ENCODE measurements at places on chromosomes 3 and 15. TPM values are rescaled to one million over a fixed set of nuclear protein-coding genes. Genes with fewer than 3 reads are reported as not detected.

Gene CPEB1
- polyA plus RNA-seq = 0.39 TPM

- no peak for DNase-seq
- peaks cover 3% of the 10 kb centered on the region for H3K36me3 ChIP-seq
- no peak overlapping the region for H3K4me3 ChIP-seq
- H3K27me3 ChIP-seq = no peaks in the 10 kb centered on the region
- H3K27ac ChIP-seq = no peak overlapping the region
- peaks cover 65% of the 10 kb centered on the region for H3K4me1 ChIP-seq
Measured at GRCh38 chr3:63951492-63952247, 39.5 kb upstream of the SCAANT1 start.

DNA sequence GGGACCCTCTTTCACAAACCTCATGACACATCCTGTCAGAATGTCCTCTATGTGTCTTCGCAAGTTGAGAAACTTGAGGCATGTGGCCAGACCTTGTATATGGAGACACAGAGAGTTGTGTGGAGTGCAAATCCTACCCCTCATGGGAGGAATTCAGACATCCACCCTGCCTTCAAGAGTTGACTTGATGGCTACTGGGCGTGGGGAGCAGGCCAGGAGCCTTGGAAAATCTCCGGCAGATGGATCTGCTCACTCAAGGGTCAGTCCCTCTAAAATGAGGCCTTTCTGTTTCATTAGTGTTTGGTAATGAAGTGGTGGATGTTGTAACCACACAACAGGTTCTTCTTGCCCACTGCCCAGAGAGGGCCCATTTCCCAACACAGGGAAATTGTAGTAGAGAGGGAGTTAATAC is 79.0 kb downstream of the ASB7 start:
- no peak overlapping the region for H3K4me3 ChIP-seq
- H3K27me3 ChIP-seq = no peaks in the 10 kb centered on the region
- no peaks in the 10 kb centered on the region for H3K4me1 ChIP-seq

- DNase-seq = no peak
- no peaks in the 10 kb centered on the region for H3K27me3 ChIP-seq
- H3K4me3 ChIP-seq = no peak overlapping the region
- no peaks in the 10 kb centered on the region for H3K4me1 ChIP-seq
Measured at GRCh38 chr3:187685948-187686347, 15.8 kb upstream of the SST start.

GRCh38 chr3:107542665-107543064 is 19.9 kb downstream of the BBX start:
- H3K4me1 ChIP-seq = peaks cover 10% of the 10 kb centered on the region
- no peaks in the 10 kb centered on the region for H3K36me3 ChIP-seq
- no peak overlapping the region for H3K27ac ChIP-seq
- no peaks in the 10 kb centered on the region for H3K27me3 ChIP-seq

Gene EPHB3
- 0.52 TPM for polyA plus RNA-seq

DNA sequence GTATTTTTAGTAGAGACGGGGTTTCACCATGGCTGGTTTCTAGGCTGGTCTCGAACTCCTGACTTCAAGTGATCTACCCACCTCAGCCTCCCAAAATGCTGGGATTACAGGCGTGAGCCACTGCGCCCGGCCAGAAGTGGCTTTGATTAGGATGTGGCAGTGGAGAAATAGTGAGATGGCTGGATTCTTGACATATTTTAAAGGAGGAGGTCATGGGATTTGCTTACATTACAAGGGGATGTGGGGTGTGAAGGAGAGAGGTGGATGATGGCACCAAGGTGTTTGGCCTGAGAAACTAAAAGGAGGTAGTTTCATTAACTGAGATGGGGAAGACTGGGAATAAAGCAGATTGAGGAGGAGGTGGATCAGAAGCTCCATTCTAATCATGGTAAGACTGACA is 15.0 kb upstream of the LTF start:
- no peaks in the 10 kb centered on the region for H3K27me3 ChIP-seq
- H3K4me1 ChIP-seq = peaks cover 19% of the 10 kb centered on the region
- DNase-seq = no peak
- H3K27ac ChIP-seq = no peak overlapping the region

Gene PPP2R3A
- polyA plus RNA-seq = 0.58 TPM

GRCh38 chr3:41002104-41002503 is 197.2 kb upstream of the CTNNB1 start:
- DNase-seq = no peak
- H3K27ac ChIP-seq = no peak overlapping the region
- no peaks in the 10 kb centered on the region for H3K27me3 ChIP-seq
- no peak overlapping the region for H3K4me3 ChIP-seq

DNA sequence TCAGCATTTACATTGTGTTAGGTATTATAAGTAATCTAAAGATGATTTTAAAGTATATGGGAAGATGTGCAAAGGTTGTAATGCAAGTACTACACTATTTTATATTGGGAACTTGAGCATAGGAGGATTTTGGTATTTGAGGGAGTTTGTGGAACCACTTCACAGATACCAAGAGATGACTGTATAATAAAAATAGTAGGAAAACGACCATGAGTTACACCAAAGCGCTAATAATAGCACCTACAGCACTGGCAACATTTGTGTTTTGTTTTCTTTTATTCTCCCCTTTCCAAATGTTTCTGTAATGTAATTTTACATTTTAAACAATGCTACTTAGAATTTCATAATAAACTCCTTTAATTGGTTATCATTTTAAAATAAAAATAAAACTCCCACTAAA is 10.5 kb downstream of the CNBP start:
- H3K27me3 ChIP-seq = no peaks in the 10 kb centered on the region
- no peak overlapping the region for H3K4me3 ChIP-seq
- no peak for DNase-seq
- no peak overlapping the region for H3K27ac ChIP-seq

- no peak for DNase-seq
- no peak overlapping the region for H3K4me3 ChIP-seq
- H3K27ac ChIP-seq = no peak overlapping the region
- no peaks in the 10 kb centered on the region for H3K36me3 ChIP-seq
- no peaks in the 10 kb centered on the region for H3K27me3 ChIP-seq
Measured at GRCh38 chr3:23748398-23749110, 57.2 kb upstream of the UBE2E1 start.

DNA sequence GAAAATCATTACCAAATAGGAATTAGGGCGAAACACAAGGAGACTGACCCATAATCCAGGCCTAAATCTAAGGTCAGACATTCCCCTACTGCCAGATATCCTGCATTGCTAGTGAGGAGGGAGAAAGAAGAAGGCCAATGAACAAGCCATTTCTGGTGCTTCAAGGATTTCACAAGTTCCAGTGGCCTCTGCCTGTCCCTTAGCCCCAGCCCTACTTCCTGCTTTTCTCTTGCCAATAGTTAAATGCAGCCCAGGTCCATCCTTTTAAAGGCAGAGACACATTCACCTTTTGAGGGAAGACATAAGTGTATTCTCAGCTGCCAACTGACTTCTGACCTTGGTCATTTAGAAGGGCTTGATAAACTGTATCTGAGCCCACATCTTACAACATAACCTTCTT is 135.8 kb downstream of the ZNF621 start:
- no peaks in the 10 kb centered on the region for H3K27me3 ChIP-seq
- H3K27ac ChIP-seq = no peak overlapping the region

DNA sequence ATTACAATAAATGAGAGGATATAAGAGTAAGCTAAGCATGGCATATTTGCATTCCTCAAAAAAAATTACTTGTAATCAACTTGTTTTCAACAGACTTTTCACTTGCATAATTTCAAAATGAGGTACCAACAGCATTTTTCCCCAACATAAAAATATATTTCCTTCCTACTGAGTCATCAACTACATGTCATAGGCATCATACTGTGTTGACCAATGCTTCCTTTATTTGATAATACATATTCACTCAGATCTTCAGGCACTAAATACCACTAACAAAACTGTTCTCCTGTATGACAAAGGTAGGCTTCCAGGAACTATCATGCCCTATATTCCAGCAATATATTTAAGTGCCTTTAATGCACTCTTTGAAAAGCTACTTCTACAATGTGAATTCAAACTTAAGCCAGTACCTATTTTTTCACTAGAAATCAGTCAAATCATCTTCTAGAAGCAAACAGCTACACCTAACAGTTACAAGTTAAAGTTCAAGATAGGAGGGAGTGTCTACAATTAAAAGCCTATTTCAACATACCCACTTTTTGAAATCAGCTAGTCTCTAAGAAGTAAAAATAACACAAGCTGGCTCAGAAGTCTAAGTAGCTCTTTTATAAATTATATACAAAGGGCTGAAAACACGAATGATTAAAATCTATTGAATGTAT is 11.3 kb downstream of the ADAM10 start:
- H3K4me1 ChIP-seq = peaks cover 96% of the 10 kb centered on the region
- no peaks in the 10 kb centered on the region for H3K27me3 ChIP-seq
- H3K36me3 ChIP-seq = no peaks in the 10 kb centered on the region
- no peak overlapping the region for H3K4me3 ChIP-seq

Gene RAD51
- 2.0 TPM for polyA plus RNA-seq

Gene COL6A6
- 0.26 TPM for polyA plus RNA-seq

DNA sequence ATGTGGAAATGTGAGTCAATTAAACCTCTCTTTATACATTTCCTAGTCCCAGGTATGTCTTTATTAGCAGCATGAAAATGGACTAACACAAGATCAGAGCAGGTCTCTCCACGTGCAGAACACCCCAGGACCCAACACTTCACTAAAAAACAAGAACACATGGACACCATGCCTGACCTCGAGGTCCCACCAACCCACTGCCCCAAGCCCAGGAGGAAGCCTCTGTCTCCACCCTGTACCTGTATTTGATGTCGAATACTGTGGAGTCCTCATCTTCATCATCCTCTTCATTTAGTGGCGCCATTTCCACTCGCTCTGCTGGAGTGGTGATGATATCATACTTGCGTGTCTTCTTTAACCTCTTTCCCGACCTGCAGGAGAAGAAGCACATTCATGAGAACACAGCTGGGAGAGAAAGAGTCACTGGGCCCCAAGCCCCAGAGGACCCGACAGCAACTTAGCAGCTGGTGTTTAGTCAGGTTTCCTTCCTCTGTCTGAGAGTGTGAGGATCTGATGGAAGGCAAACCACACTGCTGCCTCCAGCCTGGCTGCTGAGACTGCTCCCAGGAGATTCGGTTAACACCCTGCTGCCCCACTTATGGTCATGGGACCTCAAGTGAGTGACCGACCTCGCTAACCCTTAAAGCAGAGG is 25.5 kb downstream of the FAM174B start:
- H3K4me1 ChIP-seq = peaks cover 2% of the 10 kb centered on the region
- DNase-seq = peak; percentile 25
- H3K27ac ChIP-seq = no peak overlapping the region

Gene ROPN1B
- polyA plus RNA-seq = not detected

GRCh38 chr3:17877299-17877698 is 134.9 kb upstream of the TBC1D5 start:
- no peaks in the 10 kb centered on the region for H3K27me3 ChIP-seq
- no peak for DNase-seq
- H3K4me3 ChIP-seq = no peak overlapping the region
- no peaks in the 10 kb centered on the region for H3K36me3 ChIP-seq
- no peaks in the 10 kb centered on the region for H3K4me1 ChIP-seq

DNA sequence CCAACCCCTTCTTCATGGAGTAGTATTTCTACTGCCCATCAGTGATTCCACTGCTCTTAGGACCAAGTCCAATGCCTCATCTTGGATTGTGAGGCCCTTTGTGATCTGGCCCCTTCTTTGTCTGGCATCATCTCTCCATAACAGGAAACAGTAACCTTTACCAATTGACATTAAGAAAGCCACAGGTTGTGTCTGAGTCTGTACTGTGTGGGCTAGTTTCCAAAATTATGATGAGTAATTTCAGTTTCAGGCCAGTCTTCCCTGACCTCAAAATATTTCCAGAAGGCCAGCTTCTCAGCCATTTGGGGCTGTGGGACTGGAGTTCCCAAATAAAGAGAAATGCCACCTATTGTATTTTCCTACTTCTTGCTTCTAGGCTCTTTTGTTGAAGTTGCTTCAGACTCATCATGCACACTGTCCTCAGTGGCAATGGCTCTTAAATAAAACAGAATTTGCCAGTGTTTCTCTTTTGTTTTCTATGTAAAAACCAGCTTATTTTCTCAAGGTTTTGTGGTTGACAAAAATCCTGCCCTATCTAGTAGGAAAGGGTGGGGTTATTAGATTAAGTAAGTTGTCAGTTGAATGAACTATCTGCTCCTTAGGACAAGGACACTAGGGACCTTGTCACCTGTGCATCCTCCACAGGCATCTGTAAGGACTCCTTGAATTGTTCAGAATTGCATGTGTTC is 47.0 kb upstream of the ACKR4 start:
- no peaks in the 10 kb centered on the region for H3K27me3 ChIP-seq
- peaks cover 15% of the 10 kb centered on the region for H3K4me1 ChIP-seq
- H3K27ac ChIP-seq = no peak overlapping the region
- no peak overlapping the region for H3K4me3 ChIP-seq
- H3K36me3 ChIP-seq = no peaks in the 10 kb centered on the region

Gene FOXL2
- not detected for polyA plus RNA-seq

Gene FRG2C
- not detected for polyA plus RNA-seq

DNA sequence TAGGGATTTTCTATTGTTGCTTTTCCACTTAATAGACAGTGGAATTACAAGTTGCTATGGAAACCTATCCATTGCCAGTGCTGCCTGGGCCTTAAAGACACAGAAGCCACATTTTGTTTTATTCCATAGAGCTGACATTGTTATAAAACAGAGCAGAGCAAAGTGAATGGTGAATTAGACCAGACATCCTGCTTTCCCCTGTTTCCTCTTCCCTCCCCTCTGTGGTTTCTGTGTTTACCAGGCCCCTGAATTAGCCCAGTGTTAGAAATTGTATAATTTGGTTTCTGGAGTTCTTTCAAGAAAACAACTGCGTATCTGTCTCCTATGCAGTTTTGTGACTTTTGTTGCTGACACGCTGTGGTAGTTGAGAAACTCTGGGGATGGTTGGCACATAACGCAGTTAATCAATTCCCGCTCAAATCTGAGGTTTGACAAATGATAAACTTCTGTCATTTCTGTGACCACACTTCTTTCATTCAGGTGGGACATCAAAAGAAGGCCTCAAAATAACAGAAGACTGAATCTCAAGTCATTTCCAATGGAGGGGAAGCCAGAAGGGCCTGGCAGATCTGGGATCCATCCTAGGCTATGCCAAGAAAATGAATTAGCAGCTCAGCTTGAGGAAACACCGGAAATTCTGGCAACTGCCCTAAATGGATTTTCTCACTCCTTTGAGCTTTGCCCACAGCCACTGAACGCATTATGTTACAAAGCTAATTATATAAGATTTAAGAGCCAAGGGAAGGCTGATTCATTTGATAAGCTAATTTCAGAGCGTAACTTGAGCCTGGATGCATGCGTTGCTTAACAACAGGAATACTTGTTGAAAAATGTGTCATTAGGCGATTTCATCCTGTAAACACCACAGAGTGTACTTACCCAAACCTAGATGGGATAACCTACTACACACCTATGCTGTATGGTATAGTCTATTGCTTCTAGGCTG is 46.9 kb downstream of the NR1D2 start:
- no peaks in the 10 kb centered on the region for H3K27me3 ChIP-seq
- H3K4me3 ChIP-seq = no peak overlapping the region
- DNase-seq = no peak
- no peaks in the 10 kb centered on the region for H3K4me1 ChIP-seq
- no peak overlapping the region for H3K27ac ChIP-seq
- no peaks in the 10 kb centered on the region for H3K36me3 ChIP-seq

- H3K4me1 ChIP-seq = no peaks in the 10 kb centered on the region
- no peaks in the 10 kb centered on the region for H3K27me3 ChIP-seq
- DNase-seq = no peak
- H3K27ac ChIP-seq = no peak overlapping the region
Measured at GRCh38 chr3:107412376-107412775, 35.1 kb downstream of the CCDC54 start.

- no peak for DNase-seq
- no peak overlapping the region for H3K4me3 ChIP-seq
- H3K27me3 ChIP-seq = no peaks in the 10 kb centered on the region
Measured at GRCh38 chr3:29853841-29854397, 573.0 kb downstream of the RBMS3 start.
